ENCODE measurements at places on chromosomes 13 and 19. TPM values are rescaled to one million over a fixed set of nuclear protein-coding genes. Genes with fewer than 3 reads are reported as not detected.

The FGF9 gene
- total RNA-seq: 0.40 TPM

The FGF22 gene
- total RNA-seq: not detected

The MCOLN1 gene
- total RNA-seq: 13.3 TPM

The ETHE1 gene
- total RNA-seq: 59.3 TPM

The ANKRD24 gene
- total RNA-seq: 0.50 TPM

The LYPD3 gene
- 4.1 TPM for total RNA-seq

The KCNRG gene
- total RNA-seq: not detected

The VSTM2B gene
- total RNA-seq: not detected

The POLR1D gene
- total RNA-seq: 140 TPM

The SHISA2 gene
- 2.2 TPM for total RNA-seq

The PLPP2 gene
- total RNA-seq: 0.07 TPM

DNA sequence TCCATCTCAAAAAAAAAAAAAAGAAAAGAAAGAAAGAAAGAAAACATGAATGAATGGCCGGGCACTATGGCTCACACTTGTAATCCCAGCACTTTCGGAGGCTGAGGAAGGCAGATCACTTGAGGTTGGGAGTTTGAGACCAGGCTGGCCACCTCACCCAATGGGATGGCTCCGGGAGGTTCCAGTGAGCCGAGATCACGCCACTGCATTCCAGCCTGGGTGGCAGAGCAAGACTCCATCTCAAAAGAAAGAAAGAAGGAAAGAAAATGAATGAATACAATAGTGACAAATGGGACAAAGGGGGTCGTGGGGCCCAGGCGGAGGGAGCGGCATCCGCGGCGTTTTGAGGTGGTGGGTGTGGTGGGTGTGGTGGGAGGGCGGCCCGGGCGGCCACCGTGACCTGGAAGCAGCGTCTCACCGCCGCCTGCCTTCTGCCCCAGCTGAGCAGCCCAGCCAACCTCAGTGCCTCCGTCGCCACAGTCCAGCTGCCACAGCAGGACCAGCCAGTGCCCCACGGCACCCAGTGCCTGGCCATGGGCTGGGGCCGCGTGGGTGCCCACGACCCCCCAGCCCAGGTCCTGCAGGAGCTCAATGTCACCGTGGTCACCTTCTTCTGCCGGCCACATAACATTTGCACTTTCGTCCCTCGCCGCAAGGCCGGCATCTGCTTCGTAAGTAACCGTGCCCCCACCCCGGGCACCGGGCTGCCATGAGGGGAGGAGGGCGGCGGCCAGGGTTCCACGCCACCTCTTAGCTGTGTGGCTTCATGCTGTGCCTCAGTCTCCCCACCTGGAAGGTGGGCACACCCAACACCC is 5.1 kb downstream of the PRTN3 start:
- H3K36me3 ChIP-seq: no peaks in the 10 kb centered on the region
- H3K4me3 ChIP-seq: no peak overlapping the region
- H3K4me1 ChIP-seq: peaks cover 3% of the 10 kb centered on the region
- H3K27me3 ChIP-seq: peaks cover 23% of the 10 kb centered on the region
- H3K27ac ChIP-seq: no peak overlapping the region
- no peak for DNase-seq

DNA sequence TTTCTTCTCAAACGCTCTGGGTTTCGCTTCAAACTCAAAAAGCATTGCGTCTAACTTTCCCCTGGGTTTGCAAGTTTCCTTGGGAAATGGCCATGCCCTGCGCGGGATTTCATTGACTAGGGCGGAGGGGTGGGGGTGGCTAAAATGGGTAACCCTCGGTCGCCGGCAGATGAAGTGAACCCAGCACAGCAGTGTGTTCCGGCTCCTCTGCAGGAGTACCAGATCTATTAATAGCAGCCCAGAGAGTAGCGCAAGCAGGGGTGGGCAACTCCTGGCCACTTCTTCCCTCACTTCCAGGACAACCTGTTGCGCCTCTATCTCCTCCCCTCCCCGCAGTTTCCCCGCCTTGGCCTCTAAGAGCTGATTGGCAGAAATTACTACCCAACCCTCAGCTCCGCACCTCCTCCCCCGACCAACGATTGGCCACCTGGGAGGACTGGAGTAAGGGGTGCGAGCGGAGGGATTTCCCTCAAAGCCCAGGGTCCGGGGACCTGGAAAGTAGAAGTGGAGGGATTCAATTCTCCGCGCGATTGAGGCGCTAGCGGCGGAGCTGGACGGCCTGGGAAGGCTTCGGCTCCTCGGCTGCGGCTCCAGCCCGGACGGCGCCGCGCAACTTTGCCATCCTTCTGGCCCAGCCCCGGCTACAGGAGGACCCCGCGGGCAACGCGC is at the start of gene FREM2:
Gene FREM2 (plus strand): TSS at position 501 of the 669 bp plus-strand sequence. CDS start 268 bp downstream, outside the sequence.
- H3K27ac ChIP-seq: no peak within 1 kb of the TSS
- no peaks in the 10 kb centered on the region for H3K4me1 ChIP-seq
- no peak within 1 kb of the TSS for H3K4me3 ChIP-seq

DNA sequence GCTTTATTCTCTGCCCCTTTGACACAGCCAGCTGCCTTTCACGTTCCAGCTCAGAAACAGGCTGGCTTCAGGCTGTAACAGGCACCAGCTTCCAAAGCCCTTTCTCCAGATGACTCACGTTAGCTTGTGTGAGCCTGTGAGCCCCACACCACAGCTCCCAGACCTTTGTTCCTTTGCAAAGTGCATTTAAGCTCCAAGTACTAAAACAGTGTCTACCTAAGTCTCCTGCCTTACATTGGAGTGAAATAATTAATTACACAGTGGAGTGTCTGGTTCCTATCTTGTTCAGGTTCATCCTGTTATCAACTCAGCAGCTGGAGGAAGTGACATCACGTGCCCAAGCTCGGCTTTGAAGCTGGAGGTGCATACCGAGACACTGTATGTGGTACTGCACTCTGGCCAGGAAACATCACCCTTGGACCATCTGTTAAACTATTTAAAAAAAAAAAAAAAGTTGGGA is 475.8 kb downstream of the FOXO1 start:
- peak; percentile 90 for DNase-seq
- peak overlapping the region; percentile 83 for H3K4me3 ChIP-seq
- peak overlapping the region; percentile 92 for H3K27ac ChIP-seq
- peaks cover 64% of the 10 kb centered on the region for H3K4me1 ChIP-seq
- no peaks in the 10 kb centered on the region for H3K36me3 ChIP-seq
- H3K27me3 ChIP-seq: no peaks in the 10 kb centered on the region

DNA sequence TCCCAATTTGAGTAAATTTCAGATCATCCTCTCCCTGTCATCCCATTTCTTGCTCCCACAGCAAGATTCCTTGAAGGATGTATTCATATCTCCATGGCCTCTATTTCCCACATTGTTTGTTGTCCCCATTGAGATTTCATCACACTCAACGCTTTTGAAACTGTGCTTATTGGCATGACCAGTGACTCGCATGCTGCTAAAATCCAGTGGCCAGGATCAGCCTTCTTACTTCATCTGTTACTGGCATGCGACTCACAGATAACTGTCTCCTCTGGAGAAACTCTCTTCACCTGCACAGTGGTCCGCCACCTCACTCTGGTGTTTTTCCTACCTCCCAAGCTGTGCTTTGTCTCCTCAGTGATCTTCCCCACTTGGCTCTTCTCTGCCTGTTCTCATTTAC is 95.8 kb downstream of the WASF3 start:
- no peak overlapping the region for H3K4me3 ChIP-seq
- no peak overlapping the region for H3K27ac ChIP-seq
- H3K4me1 ChIP-seq: no peaks in the 10 kb centered on the region
- H3K27me3 ChIP-seq: no peaks in the 10 kb centered on the region

DNA sequence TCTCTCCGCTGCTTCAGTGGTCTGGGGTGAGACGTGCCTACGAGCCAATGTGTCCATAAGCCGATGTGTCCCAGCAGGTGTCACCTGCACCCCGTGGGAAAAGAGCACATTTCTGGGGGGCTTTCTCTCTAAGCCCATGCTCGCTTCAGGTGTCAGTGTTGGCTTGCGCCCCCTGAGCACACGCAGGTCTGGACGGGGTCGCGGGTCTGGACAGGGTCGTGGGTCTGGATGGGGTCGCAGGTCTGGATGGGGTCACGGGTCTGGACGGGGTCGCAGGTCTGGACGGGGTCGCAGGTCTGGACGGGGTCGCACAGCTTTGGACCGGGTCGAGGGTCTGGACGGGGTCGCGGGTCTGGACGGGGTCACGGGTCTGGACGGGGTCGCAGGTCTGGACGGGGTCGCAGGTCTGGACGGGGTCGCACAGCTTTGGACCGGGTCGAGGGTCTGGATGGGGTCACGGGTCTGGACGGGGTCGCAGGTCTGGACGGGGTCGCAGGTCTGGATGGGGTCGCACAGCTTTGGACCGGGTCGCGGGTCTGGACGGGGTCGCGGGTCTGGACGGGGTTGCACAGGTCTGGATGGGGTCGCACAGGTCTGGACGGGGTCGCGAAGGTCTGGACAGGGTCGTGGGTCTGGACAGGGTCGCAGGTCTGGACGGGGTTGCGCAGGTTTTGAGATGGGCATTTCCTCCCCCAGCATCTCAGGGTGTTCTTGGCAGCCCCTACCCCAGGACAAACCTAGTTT is 24.5 kb upstream of the TFDP1 start:
- no peak overlapping the region for H3K4me3 ChIP-seq
- H3K4me1 ChIP-seq: peaks cover 3% of the 10 kb centered on the region
- no peak overlapping the region for H3K27ac ChIP-seq
- H3K27me3 ChIP-seq: peaks cover 1% of the 10 kb centered on the region

GRCh38 chr19:10866495-10866894 is 4.9 kb upstream of the CARM1 start:
- no peak overlapping the region for H3K4me3 ChIP-seq
- no peak for DNase-seq
- no peaks in the 10 kb centered on the region for H3K36me3 ChIP-seq

DNA sequence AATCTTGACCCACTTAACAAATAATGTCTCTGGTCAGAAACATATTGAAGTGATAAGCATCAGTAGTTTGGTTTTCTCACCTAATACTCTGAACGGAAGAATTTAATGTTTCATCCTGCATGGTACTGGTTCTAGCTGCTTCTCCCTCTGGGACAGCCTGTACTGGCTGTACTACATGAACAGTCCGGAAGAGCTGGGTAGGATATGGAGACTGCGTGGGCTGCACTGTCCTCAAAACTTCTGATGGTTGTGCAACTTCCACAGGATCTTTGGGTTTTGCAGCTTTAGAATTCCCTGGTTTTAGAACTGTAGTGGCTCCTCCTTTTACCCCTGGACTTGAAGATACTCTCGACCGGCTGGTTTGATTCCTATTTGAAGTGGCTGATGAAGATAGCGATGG is 78.3 kb downstream of the ELF1 start:
- no peak overlapping the region for H3K27ac ChIP-seq
- DNase-seq: no peak
- H3K27me3 ChIP-seq: no peaks in the 10 kb centered on the region
- peaks cover 8% of the 10 kb centered on the region for H3K4me1 ChIP-seq
- peaks cover 46% of the 10 kb centered on the region for H3K36me3 ChIP-seq
- no peak overlapping the region for H3K4me3 ChIP-seq

- peak overlapping the region; percentile 64 for H3K27ac ChIP-seq
- peaks cover 42% of the 10 kb centered on the region for H3K4me1 ChIP-seq
- peaks cover 14% of the 10 kb centered on the region for H3K27me3 ChIP-seq
These were observed 33.0 kb downstream of the DEDD2 start for GRCh38 chr19:42184401-42184861.

GRCh38 chr13:51681037-51681678 is 96.9 kb downstream of the WDFY2 start:
- no peak overlapping the region for H3K27ac ChIP-seq
- peaks cover 11% of the 10 kb centered on the region for H3K36me3 ChIP-seq
- DNase-seq: no peak
- no peaks in the 10 kb centered on the region for H3K27me3 ChIP-seq
- no peak overlapping the region for H3K4me3 ChIP-seq

- no peaks in the 10 kb centered on the region for H3K36me3 ChIP-seq
- H3K27ac ChIP-seq: no peak overlapping the region
- no peaks in the 10 kb centered on the region for H3K4me1 ChIP-seq
- H3K27me3 ChIP-seq: peaks cover 7% of the 10 kb centered on the region
- no peak overlapping the region for H3K4me3 ChIP-seq
These were observed 16.8 kb downstream of the COL4A1 start for GRCh38 chr13:110290153-110290552.

DNA sequence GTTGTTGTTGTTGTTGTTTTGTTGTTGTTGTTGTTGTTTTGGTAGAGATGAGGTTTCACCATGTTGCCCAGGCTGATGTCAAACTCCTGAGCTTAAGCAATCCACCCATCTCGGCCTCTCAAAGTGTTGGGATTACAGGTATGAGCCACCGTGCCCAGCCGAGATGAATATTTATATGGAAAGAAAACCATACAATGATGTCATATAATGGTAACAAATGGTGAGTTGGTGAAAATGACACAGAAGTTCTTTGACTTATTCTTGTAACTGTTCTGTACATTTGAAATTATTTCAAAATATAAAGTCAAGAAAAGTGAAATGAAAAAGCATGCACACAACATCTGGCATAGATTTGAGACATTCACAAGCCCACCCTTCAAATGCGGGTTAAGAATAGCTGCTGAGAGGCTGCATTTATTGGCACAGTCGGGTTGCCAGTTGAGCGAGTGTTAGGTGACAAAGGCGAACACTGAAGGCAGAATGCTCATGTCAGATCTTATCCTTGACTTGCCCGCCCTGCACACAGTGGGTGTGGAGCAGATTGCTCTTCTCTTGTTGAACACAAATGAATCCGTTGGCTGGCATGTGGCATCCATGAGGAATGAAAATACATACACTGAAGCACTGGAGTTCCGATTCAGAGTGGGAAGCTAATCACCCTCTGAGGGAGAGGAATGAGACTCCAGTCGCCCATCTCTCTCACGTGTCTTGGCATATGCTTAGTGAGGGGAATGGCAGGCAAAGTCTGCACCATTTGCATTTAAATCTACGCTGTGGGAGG is 15.8 kb upstream of the UBE2S start:
- H3K4me3 ChIP-seq: no peak overlapping the region
- peaks cover 6% of the 10 kb centered on the region for H3K4me1 ChIP-seq
- no peaks in the 10 kb centered on the region for H3K36me3 ChIP-seq
- DNase-seq: no peak

- DNase-seq: peak; percentile 57
- H3K4me1 ChIP-seq: no peaks in the 10 kb centered on the region
- H3K4me3 ChIP-seq: no peak overlapping the region
- H3K36me3 ChIP-seq: no peaks in the 10 kb centered on the region
- no peak overlapping the region for H3K27ac ChIP-seq
These were observed 18.5 kb downstream of the PTPRS start for GRCh38 chr19:5321851-5322681.

DNA sequence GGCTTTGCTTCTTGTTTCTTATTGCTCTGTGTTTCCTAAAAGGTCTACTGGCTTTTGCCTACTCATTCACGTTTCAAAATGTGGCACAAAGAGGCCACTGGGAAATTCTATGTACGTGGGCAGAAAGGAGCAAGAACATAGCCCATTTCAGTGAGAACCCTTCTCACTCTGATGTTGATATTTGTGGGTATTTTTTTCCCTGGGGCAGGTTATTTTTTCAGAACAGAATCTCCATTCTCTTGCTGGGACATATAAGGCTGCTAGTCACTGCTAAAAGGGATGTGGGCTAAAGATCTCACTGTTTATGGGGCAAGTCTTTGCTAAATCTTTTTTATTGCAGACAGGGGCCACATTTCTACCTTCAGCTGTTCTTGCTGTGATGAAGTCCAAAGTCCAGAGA is 27.1 kb downstream of the EDNRB start:
- H3K4me3 ChIP-seq: no peak overlapping the region
- H3K4me1 ChIP-seq: no peaks in the 10 kb centered on the region

All from activated CD4-positive, alpha-beta T cell treated with anti-CD3 and anti-CD28 coated beads, Interleukin-2, amount 10 ng/mL, durations not matched to agents 24 days and 14 days (primary cell).